Renal cortex interstitium (tissue), 15 donors: ENCODE measurements at places on chromosomes 3 and 15. TPM values are rescaled to one million over a fixed set of nuclear protein-coding genes. Genes with fewer than 3 reads are reported as not detected.

DNA sequence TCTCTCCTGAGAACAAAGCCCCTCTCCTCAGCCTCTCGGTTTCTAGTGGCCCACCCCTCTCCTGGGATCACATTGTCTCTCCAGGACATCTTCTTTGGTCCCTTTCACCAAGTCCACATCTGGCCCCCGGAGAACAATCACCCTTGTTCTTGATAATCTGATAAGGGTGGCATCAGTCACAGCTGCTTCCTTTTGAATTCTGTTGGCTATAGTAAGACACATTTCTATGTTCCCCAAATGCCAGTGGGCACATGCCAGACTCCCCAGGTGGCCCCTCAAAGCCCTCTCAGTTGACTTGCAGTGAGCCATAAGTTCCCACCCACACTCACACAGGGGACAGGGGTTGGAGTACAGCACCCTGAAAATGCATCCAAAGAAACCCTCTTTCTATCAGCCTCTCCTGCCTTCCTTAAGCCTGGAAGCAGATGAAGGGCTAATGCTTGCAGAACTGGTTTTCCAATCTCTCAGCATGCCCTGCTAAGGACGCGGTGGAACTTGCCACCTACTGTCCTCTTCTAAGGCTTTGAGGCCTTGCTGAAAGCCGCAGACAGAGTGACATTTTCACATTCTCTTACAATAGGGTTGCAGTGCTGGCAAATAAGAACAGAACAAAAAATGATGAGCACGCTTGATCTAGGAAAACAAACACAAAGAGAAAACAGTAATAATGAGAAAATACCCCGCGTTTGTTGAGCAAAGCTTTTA, 101.3 kb upstream of the SLCO3A1 start:
- no peak for DNase-seq

GRCh38 chr15:48222627-48223026, 16.5 kb downstream of the SLC12A1 start:
- no peak for DNase-seq

The CD96 gene
- polyA plus RNA-seq: 1.7 TPM

The PPP1R14D gene
- polyA plus RNA-seq: 0.61 TPM

- DNase-seq: no peak
Observed at GRCh38 chr3:125594581-125595011, 701 bp downstream of the OSBPL11 start.

- no peak for DNase-seq
Observed at GRCh38 chr3:16183601-16184270, 9.3 kb downstream of the GALNT15 start.

The ISG20 gene
- polyA plus RNA-seq: 0.80 TPM

DNA sequence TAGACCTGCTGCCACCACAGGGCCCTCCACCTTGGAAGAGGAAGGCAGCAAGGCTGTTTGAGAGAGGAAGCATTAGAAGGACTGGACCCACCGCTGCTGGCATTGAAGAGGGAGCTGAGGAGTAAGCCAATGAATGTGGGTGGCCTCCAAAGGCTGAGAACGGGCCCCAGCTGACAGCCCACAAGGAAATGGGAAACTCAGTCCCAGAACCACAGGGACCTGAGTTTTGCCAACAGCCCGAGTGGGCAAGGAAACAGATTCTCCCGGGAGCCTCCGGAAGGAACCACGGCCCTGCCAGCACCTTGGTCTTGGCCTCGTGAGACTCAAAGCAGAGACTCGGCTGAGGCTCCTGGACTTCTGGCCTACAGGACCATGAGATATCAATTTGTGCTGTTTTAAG, 95.4 kb upstream of the SNRPA1 start:
- no peak for DNase-seq

The CASR gene
- 26.8 TPM for polyA plus RNA-seq
